ENCODE measurements at places on chromosomes 1 and 21.

- DNase-seq = no peak
These were observed 8.9 kb upstream of the KCND3 start for GRCh38 chr1:111998332-111998731.

DNA sequence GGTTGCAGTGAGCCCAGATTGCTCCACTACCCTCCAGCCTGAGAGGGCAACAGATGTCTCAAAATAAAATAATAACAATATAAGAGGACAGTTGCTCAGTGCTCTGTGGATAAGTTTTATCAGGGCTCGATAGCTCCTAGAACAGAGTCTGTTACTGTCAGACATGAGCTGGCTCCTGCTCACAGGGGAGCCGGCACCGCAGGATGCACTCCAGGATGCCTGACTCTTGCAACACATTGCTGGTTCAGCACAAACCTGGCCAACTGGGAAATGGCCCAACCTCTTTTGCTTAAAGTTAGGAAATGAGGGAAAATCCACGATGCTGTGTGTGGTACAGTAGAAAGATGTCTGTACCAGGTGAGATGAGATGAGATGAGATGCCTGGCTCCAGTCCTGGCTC is 5.8 kb upstream of the CTSE start:
- no peak for DNase-seq

DNA sequence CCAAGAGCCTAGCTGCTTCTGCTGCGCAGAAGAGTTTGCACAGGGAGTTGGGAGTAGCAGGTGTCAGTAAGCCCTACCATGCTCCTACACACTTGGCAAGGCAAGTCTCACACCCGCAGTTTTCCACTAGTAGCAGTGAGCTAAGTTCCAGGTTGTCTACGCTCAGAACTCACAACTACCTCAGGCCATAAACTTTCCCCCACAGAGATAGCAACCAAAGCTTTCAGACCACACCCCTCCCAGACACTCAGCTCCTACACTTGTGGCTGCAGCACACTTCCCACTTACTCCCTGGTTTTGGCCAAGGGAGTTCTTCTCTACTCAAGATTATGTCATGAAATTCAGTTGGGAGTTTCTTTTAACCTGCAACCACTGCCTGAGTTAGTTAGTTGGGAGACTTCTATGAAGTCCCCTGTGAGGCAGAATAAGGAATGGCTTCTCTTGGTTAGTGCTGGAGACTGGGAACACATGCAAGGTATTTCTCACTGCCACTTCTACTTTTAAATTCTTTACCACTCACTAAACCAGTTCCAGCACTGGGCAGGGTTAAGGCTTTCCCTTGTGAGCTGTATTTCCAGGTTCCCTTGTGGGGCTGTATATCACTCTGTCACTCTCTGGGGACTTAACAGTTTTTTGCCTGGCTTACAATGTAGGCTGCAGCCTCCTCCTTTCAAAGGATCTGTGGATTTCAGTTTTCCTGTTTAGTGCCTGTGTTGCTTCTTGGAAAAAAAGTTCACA is 18.3 kb upstream of the MAB21L3 start:
- no peak for DNase-seq

GRCh38 chr1:20730690-20731056 is 1.8 kb downstream of the SH2D5 start:
- DNase-seq = no peak

DNA sequence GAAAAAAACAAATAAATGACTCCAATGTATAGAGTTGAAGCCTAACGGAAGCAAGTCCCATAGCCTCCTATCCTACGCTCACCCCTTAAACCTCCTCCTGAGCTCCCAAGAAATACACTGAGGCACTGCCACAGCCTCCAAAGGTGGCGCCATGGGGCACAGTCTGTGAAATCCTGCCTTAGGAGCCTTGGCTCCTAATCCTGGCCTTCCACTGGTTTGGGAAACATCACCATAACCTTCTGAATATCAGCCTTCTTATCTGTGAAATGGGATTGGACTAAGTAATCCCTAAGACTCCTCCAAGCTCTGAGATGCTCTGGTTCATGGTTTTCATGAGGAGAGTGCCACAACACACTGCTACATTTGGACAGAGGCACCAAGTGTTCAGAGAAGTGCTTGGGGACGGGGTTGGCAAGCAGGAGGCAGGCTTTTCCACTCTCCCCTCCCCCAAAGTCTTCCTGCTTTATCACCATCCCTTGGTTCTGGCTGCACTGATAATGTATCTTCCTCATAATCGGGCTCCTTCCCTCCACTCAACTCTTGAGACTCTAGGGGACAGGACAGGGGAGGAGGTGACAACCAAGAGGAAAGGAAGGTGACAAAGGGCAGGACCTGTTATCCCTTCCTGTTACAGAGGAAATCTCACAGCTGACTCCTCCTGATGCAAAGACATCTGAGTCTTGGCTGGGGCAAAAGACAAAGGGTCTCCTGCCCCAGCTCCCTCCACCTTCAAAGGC is 2.7 kb downstream of the SLAMF7 start:
- DNase-seq = no peak

DNA sequence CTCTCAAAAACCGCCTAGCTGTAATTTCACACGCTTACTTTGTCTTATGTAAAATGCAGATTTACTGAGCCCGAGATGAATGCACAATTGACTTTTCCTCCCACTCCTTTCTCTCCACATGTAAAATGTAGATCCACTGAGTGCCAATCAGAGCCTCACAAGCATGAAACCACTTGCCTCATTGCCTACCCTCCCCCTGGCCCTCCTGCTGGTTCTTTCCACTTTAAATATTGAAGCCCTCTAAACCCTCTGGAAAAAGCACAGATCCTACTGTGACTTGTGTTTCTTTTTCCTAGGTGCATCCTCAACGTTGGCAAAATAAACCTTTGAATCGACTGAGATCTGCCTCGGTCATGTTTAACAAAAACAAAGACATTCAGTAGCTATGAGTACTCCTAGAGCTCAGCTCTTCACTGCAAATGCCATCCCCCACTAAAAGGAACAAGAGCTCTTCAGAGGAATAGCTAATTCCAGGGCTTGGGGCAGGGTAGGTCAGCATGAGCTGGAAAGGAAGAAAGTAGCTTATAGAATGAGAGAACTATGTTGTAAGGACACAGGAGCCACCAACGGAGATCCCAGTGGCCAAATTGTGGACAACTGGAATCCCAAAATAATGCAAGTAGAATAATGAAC is 365.5 kb upstream of the RUNX1 start:
- DNase-seq = no peak

DNA sequence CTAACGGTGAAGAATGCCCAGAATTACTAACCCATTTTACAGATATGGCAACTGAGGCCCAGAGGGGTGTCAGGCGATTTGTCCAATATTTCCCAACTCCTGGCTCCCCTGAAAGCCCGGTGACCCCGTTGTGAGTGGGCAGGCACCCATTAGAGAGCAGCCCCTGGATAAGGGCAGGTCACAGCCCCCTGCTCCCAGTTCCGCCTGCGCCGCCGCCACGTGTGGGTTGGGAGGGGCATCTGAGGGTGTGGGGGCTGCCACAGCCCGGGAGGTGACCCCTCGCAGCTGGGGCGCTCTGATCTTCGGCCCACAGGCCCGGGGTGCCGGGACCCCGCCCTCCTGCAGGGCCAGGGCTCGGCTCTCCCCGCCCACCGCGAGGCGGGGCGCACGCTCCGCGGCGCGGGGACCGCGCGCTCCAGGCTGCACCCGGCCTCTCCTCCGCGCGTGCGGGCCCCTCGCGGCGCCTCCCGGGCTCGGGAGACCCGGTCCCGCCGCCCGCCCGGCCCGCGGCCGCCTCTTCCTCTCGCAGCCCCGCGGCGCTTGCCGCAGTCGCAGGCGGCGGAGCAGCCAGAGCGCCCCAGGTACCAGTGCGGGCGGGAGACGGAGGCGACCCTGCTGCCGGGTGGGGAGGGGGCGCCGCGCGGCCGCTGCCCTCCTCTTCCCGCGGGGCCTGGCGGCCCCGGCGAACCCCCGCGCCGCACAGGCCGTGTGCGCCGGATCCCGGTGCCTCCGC is at the start of gene HTR6:
Gene HTR6 (plus strand): TSS at position 423 of the 733 bp plus-strand sequence. CDS start 879 bp downstream, outside the sequence.
- DNase-seq = peak; percentile 58

DNA sequence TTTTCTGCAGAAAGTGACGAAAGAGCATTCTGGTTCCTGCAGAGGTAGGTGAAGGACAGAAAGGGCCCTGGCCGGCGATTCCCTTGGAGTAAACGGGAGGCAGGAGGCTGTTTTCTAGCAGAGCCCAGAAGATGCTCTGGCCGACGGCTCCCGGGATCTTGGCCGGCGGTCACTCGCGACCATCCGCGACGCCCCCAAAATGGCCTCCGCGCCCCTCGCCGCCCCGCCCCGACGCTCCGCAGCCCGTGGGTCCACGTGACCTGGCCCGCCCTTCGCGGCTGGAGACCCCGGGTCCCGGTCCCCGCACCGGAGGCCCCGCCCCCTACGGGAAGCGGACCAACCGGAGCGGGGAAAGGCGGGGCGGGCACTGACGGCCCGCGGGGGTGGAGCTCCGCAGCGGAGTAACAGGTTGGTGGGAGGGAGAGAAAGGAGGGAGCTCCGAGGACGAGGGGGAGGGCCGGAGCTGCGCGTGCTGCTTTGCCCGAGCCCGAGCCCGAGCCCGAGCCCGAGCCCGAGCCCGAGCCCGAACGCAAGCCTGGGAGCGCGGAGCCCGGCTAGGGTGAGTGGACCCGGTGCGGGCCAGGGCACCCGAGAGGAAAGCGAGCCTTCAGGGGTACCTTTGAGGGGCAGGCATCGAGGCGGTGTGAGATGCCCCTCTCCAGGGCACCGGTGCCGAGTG is at the start of gene CGN:
Gene CGN (plus strand): TSS at position 431 of the 679 bp plus-strand sequence. CDS start 7,133 bp downstream, outside the sequence.
- peak; percentile 92 for DNase-seq

DNA sequence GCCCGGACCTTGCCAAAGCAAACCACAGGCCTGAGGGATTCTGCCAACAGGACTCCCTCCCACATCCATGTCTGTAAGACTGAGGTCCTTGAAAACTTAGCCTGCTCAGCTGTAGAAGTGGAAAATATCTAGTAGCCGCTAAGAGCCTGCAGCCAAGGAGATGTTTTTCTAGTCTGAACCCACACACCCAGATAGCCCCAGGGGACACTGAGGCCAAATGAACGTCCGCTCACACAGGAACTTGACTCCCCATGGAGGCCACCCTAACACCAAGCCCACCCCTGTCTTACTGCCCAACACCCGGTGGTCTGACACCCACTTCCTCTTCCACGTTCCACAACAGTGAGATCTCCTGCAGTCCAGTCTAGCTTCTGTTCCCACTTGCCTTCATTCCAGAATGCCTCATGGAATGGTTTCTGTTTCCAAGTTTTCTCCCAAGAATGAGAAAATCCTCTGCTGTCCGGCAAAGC is 174.8 kb downstream of the PLPP3 start:
- DNase-seq = no peak

DNA sequence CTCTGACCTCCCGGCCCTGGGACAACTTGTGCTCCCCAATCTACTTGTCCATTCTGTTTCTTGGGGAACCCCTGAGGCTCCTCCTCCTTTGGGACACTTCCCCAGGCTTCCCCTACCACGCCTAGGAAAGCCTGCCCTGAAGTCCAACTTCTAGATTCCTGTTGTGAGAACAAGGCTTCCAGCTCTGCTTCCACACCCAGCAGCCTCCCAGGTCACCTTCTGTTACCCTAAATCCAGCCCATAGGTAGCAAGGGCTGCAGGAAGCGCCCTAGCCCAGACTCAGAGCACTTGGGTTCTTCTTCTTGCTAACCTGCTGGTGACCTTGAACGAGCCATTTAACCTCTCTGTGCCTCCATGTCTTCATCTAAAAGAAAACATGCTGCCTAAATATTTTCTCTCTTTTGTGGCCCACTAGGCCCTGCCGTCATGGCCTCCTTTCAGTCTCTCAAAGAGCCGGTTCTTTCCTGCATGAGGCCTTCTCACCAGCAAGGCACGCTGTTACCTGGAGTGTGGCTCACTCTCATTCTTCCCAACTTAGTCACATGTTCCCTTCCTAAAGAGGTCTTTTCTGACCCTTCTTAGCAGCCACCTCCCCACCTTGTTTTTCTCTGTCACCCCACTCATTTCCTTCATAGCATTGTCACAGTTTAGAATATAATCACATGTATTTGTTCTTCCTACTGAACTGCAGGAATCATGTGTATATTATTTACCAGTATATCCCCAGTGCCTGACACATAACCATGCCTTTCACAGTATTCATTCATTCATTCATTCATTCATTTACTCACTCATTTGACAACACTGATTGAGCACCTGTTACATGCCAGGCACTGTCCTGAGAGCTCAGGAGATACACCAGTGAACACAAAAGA is 1.4 kb downstream of the CAPN2 start:
- DNase-seq = no peak

GRCh38 chr1:201503397-201504176 is 3.3 kb downstream of the CSRP1 start:
- DNase-seq = no peak

Data from activated T-cell treated with anti-CD3 and anti-CD28 coated beads, Interleukin-2, amount 50 U/mL, for 72 hours (primary cell).